Adipocyte (in vitro differentiated cells): ENCODE measurements at places on chromosomes 3 and 15.

GRCh38 chr3:122189357-122189756 is 5.9 kb downstream of the CASR start:
- DNase-seq, result no peak

- no peak for DNase-seq
Measured at GRCh38 chr3:58769065-58769464, 102.5 kb upstream of the FAM3D start.

DNA sequence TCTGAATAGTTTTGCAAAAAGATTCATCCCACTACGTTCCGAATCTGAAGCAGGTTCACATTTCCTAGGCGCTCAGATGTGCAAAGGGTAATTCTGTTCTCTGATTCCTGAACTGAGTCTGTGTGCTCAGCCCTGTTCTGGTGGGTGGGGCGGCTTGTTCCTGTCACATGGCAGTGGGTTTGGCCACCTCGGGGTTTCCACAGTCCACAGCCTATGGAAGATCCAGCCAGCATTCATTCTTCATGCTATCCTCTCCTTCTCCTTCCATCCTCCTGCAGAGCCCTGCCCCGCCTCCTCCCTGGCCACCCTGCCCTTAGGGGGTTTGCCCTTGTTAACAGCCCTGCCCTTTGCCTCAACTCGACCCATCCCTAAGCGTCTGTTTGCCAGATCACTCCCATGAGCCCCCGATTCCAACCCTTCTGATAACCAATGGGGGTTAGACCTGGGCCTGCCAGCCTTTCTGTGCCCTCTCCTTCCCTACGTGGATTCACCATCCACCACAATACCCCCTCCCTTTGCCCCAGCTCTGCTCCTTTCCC is 31.0 kb downstream of the PRR20G start:
- DNase-seq, result no peak

GRCh38 chr15:67411486-67411885 is 109.4 kb upstream of the C15orf61 start:
- no peak for DNase-seq

DNA sequence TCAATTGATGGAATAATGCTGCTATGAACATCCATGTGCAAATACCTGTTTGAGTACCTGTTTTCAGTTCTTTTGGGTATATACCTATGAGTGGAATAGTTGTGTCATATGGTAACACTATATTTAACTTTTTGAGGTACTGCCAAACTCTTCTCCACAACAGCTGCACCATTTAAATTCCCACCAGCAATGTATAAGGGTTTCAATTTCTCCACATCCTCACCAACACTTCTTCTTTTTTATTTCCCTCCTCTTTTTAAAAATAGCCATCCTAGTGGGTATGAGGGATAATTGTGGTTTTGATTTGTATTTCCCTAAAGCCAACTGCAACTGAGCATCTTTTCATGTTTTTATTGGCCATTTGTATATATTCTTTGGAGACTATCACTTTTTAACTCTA is 31.3 kb upstream of the ARHGEF3 start:
- DNase-seq, result no peak

- peak; percentile 66 for DNase-seq
Measured at GRCh38 chr3:30644615-30645014, 38.2 kb downstream of the TGFBR2 start.

DNA sequence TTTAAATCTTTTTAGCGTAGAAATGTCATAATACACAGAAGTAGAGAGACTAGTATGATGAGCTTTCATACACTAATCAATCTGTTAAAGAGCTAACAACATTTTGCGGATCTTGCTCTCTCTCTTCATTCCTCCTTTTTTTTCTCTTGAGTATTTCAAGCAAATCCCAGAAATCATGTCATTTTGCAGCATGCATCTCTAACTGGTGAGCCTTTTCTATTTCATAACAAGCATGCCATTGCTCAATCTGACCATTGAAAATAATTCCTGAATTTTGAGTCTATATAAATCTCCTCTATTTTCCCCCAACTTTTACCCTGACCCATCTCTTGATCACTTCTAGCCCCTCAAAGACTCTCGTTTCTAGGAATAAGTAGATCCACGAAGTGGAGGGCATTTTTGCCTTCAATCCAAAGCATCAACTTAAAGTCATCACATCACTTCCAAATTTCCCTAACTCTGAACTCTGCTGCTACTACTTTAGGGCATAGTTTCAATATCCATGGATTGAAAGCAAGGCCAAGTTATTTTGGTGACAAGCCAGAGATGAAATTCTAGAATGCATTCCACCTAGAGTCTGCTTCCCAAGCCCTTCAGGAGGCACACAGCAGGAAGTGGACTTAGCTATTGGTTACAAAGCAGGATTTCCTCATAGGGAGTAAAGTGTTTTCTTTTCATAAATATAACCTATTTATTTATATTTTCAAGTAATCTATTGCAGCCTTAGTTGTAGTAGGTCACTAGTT is 253.5 kb upstream of the ZPLD1 start:
- DNase-seq, result peak; percentile 86
